ENCODE measurements at places on chromosomes 13 and 19.
A peak's percentile ranks its signal among the peaks of the same experiment; 100 is the strongest.

DNA sequence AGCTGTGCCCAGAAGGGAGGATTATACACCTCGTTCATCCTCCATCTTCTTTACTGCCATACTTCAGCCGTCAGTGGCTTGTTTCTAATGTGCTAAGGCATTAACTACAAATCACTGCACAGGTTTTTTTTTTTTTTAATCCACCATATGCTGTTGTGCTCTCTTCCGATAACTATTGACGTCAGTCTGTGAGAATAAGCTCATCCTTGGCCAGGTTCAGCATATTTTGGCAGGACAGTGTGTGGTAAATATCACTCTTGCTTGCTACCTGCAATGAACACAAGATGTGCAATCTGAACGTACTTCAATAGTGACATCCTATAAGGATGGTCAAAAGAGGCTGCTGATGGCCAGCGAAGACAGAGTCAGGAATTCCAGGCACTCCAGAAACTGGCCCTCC, 2030.7 kb upstream of the PCDH20 start:
- DNase-seq = no peak

DNA sequence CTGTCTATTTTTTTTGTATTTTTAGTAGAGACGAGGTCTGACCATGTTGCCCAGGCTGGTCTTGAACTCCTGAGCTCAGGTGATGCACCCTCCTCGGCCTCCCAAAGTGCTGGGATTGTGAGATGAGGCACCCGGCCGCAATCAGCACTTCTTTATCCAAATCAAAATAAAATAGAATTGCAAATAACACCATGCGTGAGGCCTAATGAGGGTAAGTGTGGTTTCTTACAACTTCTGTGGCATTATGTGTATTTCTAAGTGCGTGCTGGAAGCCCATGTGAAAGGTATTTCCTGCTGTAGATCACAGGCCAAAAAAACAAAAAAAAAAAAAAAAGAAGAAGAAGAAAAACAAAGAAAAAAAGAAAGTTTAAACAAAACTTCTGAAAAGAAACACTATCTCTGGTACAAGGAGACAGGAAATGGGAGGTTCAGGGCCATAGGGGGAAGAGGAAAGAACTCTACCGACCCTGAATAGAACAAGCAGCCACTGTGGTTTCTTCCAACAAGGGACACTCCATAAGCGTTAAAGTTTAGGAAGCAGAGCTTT, 3.0 kb upstream of the GRAMD1A start:
- DNase-seq = no peak

DNA sequence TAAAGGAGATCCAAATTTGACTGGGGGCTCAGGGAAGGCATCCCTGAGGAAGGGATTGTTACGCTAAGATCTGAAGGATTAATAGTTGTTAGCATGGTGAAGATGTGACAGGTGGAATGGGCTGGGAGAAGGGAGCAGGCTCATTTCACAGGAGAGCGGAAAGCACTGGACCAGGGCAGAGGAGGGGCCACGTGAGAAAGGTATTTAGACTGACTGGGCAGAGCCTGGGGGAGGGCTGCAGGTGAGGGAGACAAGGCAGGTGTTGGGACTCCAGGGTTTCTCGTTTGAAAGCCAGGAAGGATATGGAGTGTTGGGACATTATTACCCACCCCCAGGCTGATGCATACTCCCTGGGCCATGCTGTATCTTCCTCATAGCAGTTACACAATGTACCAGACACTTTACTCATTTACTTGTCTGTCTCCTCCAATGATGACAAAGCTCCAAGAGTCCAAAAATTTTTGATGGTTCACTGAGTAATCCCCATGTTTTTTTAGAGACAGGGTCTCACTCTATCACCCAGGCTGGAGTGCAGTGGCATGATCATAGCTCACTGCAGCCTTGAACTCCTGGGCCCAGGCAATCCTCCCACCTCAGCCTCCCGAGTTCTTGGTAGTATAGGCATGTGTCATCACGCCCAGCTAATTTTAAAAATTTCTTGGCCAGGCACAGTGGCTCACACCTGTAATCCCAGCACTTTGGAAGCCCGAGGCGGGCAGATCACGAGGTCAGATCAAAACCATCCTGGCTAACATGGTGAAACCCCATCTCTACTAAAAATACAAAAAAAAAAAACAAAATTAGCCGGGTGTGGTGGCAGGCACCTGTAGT, 2.3 kb downstream of the TRAPPC6A start:
- no peak for DNase-seq

- no peak for DNase-seq
Observed at GRCh38 chr13:113126265-113127150, 3.9 kb downstream of the F10 start.

GRCh38 chr13:73908809-73909208, 225.4 kb downstream of the KLF12 start:
- DNase-seq = no peak

DNA sequence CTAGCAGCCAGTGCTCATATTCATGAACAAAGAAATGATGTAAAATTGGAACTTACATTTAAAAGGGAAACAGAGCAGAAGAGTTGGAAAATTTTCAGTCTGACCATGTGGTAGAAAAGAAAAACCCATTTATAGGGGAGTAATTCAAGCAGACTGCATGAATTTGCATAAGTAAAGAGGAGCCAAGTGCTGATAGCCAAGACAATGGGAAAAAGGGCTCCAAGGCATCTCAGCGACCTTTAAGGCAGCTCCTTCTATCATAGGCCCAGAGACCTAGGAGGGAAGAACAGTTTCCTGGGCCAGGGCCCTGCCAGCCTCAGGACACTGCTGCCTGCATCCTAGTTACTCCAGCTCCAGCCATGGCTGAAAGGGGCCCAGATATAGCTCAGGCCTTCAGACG, 7.5 kb downstream of the DNAJC3 start:
- DNase-seq = no peak

- DNase-seq = no peak
Observed at GRCh38 chr19:56423276-56423984, 19.3 kb downstream of the ZNF583 start.

- no peak for DNase-seq
Observed at GRCh38 chr19:29854033-29854432, 42.2 kb downstream of the CCNE1 start.

GRCh38 chr13:83377491-83377890, 504.8 kb downstream of the SLITRK1 start:
- no peak for DNase-seq

DNA sequence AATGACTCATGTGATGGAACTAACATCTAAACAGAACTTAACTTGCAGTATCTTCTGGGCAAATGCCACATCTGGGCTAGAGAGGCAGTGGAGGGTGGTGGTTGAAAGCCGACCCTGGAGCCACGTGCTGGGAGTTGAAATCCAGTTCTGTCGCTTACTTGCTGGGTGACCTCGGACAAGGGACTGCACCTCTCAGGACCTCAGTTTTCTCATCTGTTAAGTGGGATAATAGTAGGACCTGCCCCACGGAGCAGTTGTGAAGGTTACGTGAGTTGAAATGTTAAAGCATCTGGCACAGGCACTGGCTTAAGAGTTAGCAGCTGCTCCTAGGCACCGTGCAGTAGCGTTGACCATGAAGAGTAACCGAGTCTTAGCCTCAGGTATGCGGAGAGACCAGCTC, 76.1 kb downstream of the SIPA1L3 start:
- DNase-seq = no peak

DNA sequence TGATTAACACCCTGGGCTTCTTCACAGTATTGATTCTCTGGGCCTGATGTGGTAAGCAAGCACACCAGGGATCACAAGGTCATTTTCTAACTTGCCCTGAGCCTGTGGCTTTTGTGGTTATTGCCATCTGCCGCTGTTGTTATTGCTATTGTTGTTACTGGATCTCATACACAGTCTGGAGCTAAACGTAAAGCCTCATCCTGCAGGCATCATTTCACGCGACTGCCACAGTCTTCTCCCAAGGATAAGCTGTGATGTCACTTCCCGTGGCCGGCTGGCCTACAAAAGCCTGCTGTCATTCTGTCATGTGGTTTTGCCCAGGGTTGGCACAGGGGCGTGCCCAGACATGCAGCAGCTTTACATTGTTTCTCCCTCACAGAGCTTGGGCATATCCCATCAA, 154.0 kb upstream of the GPR12 start:
- DNase-seq = peak; percentile 40

- peak; percentile 96 for DNase-seq
Observed at GRCh38 chr19:42254850-42255765, at the start of gene ERF. Gene ERF (minus strand): TSS chr19:42255128. CDS start chr19:42254999, 129 bp downstream.

DNA sequence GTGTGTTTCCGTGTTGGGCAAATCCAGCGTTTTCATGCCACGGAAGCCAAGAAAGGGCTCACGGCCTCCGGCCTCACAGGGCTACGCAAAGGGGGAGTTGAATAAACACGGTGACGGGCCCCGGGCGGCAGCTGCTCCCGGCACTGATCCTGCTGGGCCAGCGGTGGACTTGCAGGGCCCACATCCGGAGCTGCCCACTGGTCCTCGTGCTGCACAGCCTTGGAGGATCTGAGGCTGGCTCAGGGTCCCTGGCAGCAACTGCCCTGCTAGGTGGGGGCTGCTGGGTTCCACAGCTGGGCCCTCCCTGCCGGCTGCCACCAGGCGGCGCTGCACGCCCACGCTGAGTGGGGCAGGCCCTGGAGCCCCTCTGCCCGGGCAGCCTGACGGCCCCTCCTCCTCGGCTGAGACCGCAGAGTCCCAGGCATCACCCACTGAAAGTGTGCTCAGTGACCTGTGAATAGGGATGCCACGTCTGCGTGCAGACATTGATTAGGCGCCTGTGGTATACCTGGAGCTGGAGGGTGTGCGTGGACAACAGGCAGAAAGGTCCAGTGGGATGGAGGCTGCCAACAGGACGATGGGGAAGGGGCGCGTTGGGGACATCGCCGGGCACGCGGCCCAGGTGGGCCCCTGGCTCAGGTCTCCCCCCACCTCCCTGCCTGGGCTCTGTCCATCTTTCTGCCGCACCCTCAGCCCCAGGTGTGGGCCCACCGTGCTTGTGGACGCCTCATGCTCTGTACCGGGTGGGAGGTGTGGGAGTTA, 5.3 kb upstream of the HCN2 start:
- peak; percentile 78 for DNase-seq

- DNase-seq = no peak
Observed at GRCh38 chr19:55688422-55689218, 13.6 kb downstream of the EPN1 start.

DNA sequence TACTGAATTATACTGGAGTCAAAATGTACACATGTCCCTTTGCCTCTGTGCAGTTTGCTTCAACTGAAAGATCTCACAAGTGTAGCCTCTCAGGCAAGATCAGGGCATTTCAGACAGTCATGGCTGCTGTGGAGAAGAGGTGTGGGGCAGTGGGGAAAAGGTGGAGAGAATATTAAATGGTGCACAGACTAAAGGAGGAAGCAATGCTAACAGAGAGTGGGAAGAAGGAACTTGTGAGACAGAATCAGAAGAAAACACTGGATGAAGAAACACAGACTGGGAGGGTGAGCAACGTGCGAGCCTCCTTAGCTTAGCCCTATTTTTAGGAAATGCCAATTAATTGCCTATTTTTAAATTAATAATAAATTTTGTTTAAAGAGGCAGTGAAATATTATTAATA, 49.6 kb upstream of the RAP2A start:
- DNase-seq = no peak

DNA sequence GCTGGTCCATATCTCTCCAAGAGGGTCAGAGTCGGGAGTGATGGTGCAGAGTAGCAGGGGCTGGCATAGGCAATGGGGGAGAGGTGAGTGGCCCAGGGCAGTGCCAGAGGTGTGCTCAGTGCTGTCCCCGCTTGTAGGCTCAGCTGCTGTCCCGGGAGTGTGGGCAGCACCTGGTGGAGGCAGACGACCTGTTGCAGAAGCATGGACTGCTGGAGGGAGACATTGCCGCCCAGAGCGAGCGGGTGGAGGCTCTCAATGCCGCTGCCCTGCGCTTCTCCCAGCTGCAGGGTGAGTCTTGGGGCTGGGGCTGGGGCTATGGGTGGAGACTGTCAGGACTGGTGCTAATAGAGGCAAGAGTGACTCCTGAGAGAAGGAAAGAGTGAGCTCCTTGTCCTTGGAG, 39.3 kb downstream of the SPTBN4 start:
- DNase-seq = no peak

DNA sequence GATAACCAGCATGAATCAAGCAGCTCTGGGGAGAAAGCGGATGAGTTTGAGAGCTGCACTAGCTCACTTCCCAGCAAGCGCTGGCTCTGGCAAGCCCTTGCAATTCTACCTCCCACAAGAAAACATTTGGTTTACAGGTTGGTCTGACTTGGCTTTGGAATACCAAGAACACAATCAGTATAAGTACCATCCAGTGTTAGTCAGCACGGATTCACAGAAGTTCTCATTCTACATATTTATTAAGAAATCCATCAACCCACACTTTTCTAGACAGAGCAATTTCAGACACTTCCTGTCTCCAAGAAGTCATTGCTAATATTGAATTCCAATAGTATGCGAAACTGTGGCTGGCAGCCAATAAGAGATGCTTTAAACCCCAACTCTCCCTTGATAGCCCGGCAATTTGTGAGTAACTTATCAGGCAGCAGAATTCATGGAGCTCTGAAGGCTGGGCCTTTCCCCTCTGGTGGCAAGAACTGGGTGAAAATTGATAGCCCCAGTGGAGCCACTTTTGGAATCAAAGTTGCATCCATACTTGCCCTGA, 59.4 kb upstream of the WASF3 start:
- DNase-seq = peak; percentile 10

DNA sequence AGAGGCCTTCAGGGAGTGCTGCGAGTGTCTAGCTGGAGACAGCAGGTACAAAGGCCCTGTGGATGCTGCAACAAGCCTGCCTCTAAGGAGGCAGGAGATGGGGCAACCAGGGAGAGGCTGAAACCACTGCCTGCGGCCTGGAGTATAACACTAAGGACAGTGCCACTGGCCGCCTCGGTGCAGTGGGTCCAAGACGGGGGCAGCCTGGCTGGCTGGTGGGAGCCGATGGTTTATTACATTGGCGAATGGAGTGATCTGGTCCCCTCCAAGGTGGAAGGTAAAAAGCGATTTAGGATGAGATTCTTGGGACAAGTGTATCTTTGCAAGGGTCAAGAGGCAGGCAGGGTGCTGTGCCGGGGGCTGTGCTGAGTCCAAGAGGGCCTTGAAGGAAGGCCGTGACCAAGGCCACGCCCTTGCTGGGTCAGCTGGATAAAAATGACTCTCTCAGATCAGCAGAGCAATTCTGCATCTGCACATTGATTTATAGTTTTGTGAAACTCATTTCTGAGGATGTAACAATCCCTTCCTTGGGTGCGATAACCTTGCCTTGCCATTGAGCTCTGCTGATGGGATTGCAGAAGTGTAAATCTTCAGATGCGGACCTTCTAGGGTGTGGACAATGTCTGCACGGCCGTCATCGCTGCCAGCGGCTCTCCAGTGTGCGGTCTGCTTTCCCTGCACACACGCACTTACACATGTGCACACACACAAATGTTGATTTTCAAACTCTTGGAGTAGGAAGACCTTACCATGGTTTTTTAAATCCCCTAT, 6.0 kb downstream of the TMEM255B start:
- DNase-seq = no peak

GRCh38 chr13:40456397-40456953, 210.0 kb downstream of the FOXO1 start:
- no peak for DNase-seq

DNA sequence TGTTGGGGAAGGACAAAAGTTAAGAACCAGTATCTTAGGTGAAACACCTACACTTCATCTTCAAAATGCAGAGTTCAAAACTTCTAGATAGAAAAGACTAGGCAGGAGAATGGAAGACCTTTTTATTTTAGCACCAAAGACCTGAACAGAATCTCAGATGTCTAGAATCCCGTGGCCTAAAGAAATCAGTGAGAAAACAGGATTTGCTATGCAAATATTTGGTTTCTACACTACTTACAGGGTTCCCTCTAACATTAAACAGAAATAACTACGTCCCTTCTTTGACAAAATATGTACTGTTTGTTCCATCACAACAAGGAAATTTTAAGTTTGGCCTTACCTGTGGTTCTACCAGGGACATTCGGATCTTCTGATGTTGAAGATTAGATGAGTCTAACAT, 21.5 kb downstream of the DIS3 start:
- no peak for DNase-seq

- no peak for DNase-seq
Observed at GRCh38 chr13:44240611-44241145, 132.9 kb upstream of the SERP2 start.

Data from Daoy (cell line).